ENCODE measurements at places on chromosomes 3 and 15.

- H3K4me1 ChIP-seq = peaks cover 88% of the 10 kb centered on the region
- peak overlapping the region; percentile 83 for H3K27ac ChIP-seq
Measured at GRCh38 chr15:91941871-91942658, 88.6 kb downstream of the SLCO3A1 start.

- H3K27ac ChIP-seq = peak overlapping the region; percentile 2
- no peak for DNase-seq
- H3K27me3 ChIP-seq = no peaks in the 10 kb centered on the region
- H3K36me3 ChIP-seq = no peaks in the 10 kb centered on the region
- peaks cover 16% of the 10 kb centered on the region for H3K4me1 ChIP-seq
Measured at GRCh38 chr3:65884071-65884470, 154.6 kb downstream of the MAGI1 start.

DNA sequence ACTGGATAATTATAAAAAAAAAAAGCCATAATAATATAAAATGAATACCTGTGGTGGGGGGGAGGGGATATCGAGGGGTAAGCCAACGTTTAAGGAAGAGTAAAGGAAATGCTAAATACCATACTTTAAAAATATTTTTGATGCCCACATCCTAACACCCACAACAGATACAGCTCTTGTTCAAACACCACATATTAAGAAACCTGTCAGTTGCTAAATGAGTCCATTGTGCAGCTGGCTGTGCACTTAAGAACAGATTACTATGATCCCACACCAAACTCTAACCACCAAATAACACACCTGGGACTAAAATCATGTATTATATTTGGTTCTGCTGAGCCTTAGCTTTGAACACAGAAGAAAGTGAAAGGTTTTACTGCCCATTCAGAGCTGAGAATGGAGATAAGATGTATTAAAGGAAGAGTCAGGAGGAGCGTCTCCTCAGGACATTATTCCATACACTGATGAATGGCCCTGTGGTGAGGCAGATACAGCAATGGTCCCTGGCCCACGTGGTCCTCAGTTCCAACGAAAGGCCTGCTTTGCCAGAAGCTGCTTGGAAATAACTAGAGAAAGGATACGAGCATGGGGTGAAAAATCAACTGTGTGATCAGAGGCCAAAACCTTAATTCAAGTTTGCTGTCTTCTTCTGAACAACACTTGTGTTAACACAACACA, 515.4 kb downstream of the FOXP1 start:
- DNase-seq = no peak
- peaks cover 58% of the 10 kb centered on the region for H3K4me1 ChIP-seq
- no peaks in the 10 kb centered on the region for H3K27me3 ChIP-seq
- no peak overlapping the region for H3K27ac ChIP-seq
- no peaks in the 10 kb centered on the region for H3K36me3 ChIP-seq
- no peak overlapping the region for H3K4me3 ChIP-seq

- H3K36me3 ChIP-seq = no peaks in the 10 kb centered on the region
- no peak overlapping the region for H3K27ac ChIP-seq
- H3K4me1 ChIP-seq = no peaks in the 10 kb centered on the region
- H3K4me3 ChIP-seq = no peak overlapping the region
- H3K27me3 ChIP-seq = no peaks in the 10 kb centered on the region
- DNase-seq = no peak
Measured at GRCh38 chr3:33299395-33300081, 22.3 kb downstream of the FBXL2 start.

- H3K4me3 ChIP-seq = no peak overlapping the region
- H3K4me1 ChIP-seq = peaks cover 6% of the 10 kb centered on the region
- H3K27ac ChIP-seq = no peak overlapping the region
- no peaks in the 10 kb centered on the region for H3K27me3 ChIP-seq
- H3K36me3 ChIP-seq = peaks cover 23% of the 10 kb centered on the region
Measured at GRCh38 chr3:129034642-129035041, 25.9 kb upstream of the GP9 start.

GRCh38 chr3:194235160-194235559, 99.2 kb downstream of the HES1 start:
- H3K27me3 ChIP-seq = no peaks in the 10 kb centered on the region
- H3K36me3 ChIP-seq = no peaks in the 10 kb centered on the region
- DNase-seq = no peak
- H3K4me3 ChIP-seq = no peak overlapping the region
- no peak overlapping the region for H3K27ac ChIP-seq
